ENCODE measurements at places on chromosomes 3 and 15.

- DNase-seq: no peak
Observed at GRCh38 chr15:77964193-77964592, 113.3 kb downstream of the TBC1D2B start.

DNA sequence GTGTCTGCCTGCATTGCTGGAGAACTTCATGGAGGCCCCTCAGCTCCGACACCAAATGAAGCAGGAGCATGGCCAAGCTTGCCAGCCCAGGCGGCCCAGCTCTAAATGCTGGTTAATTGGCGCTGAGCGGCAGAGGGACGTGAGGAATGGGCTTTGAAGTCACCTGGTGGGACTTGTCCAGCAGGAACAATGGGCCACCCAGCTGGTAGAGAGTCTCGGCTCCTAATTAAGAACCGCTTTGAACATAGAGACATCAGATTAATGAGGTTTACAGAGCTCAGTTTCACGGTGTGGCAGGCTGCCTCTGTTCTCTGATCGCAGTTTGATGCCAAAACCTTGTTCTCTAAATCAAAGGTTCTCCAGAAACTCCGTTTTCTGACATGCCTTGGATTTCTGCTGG, 77.5 kb upstream of the LINGO1 start:
- DNase-seq: no peak

GRCh38 chr3:184491011-184491576, 70.5 kb upstream of the EPHB3 start:
- no peak for DNase-seq

DNA sequence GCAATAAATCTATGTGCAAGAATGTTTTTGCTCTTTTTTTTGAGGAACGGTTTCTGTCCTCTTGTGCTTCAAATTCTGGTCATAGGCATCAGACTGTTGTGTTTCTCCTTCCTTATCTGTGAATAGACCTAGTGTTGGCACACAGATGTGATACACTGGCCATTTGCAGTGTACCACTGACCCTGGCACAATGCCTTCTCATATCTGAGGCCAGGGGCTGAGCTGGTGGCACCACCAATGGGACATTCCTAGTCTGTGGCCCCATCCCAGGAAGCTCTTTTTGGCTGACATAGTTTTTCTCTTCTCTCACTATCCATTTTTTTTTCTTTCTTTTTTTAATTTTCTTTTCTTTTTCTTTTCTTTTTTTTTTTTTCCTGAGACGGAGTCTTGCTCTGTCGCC, 40.4 kb downstream of the SH3GL3 start:
- no peak for DNase-seq

DNA sequence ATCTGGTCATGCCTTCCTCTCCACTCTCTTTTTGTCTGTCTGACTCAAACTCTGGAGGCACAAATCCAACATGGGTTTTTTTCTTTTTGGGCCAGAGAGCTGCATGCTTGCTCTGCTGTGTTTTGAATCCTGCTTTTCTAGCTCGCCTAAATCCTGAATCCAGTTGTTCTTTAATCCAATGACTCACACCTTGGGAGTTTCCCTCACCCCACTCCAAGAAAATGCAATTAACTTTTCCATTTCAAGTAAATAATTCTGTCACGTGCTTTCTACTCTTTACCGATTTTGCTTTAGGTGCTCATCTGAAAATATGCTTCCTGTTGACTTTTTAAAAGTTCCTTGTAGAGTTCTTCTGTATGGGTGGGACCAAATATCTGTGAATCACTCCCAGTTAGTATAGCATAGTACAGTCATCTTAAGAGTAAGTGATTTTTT, 47.6 kb downstream of the SLMAP start:
- DNase-seq: no peak

GRCh38 chr15:69808756-69809155, 289.0 kb downstream of the TLE3 start:
- no peak for DNase-seq

GRCh38 chr15:49229922-49230321, 59.9 kb downstream of the GALK2 start:
- DNase-seq: no peak

GRCh38 chr3:157081626-157082210, 78.2 kb downstream of the CCNL1 start:
- DNase-seq: peak; percentile 83

Data from stimulated activated CD8-positive, alpha-beta memory T cell treated with anti-CD3 and anti-CD28 coated beads, Interleukin-12 subunit alpha, Interleukin-12 subunit beta, amount 100 ng/mL, for 1 hour (primary cell).